ENCODE measurements at places on chromosomes 13 and 19.

- DNase-seq, result no peak
Measured at GRCh38 chr13:65746406-65746921, 1483.7 kb downstream of the PCDH9 start.

GRCh38 chr19:55321466-55322137 lies 3.5 kb downstream of the TMEM150B start:
- DNase-seq, result no peak

GRCh38 chr19:5232798-5233505 lies 107.7 kb downstream of the PTPRS start:
- DNase-seq, result no peak

DNA sequence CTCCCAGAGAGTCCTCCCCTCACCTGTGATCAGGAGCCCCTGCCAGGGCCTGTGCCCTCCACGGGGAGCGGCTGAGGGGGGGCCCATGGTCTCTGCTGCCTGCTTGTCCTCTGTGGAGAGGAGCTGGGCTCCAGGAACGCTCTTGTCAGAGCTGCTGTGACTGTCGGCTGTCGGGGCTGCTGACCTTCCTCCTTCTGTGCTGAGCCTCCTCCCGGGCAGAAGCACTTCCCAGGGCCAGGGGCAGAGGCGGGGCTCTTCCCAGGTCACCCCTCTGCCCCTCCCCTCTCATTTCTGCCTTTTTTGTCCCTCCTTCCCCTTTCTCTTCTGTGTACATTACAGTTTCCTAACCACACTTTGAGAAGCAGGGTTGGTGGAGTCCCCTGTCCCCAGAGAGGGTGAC lies at the start of gene CEACAM4:
CEACAM4 (minus strand) TSS at position 198 of the 400 bp plus-strand sequence; CDS start at position 87, 111 bp downstream.
- no peak for DNase-seq

GRCh38 chr19:57010541-57010940 lies 109.2 kb upstream of the USP29 start:
- DNase-seq, result no peak

DNA sequence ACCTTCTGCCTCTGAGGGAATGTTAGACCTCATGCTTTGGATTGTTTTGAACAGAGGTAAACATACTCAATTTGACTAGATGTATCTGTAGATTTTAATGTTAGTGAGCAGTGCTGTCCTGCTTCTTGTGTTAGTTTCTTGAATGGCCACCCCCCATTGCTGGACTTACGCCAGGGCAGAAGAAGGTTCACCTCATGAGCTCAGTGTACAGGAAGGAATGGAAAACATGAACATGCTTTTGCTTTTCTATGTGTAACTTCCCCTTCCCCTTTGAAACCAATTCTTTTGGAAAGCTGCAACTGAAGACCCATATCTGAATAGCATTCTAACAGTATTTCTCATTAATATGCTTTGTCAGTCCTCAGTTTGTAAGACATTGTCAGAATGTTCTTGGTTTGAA lies 32.3 kb downstream of the WASF3 start:
- DNase-seq, result no peak

DNA sequence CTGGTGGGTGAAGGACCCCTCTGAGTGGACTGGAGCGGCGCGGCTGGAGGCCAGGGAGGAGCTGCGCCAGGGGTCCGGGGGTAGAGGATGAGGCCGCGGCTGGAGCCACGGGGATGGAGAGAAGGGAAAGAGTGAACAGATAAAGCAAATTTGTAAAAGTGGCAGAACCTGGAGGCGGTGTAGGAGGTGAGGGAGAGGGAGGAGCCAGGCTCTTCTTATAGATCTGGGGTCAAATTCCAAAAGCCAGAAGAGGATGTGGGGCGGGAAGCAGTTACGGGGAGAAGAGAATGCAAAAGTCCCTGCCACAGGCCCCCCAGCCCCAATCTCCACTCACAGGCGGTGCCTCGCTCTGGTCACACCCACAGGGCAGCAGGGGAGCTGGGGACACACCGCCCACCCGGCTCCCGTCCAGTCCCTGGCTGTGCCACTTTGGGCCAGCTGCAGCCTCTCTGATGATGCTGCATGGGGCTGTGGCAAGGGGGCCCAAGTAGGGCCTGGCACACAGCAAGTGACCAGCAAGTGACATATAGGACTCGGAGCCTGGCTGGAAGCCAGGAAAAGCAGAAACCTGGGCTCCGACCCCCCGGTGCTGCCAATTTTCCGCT lies 11.1 kb downstream of the LRRC4B start:
- no peak for DNase-seq

DNA sequence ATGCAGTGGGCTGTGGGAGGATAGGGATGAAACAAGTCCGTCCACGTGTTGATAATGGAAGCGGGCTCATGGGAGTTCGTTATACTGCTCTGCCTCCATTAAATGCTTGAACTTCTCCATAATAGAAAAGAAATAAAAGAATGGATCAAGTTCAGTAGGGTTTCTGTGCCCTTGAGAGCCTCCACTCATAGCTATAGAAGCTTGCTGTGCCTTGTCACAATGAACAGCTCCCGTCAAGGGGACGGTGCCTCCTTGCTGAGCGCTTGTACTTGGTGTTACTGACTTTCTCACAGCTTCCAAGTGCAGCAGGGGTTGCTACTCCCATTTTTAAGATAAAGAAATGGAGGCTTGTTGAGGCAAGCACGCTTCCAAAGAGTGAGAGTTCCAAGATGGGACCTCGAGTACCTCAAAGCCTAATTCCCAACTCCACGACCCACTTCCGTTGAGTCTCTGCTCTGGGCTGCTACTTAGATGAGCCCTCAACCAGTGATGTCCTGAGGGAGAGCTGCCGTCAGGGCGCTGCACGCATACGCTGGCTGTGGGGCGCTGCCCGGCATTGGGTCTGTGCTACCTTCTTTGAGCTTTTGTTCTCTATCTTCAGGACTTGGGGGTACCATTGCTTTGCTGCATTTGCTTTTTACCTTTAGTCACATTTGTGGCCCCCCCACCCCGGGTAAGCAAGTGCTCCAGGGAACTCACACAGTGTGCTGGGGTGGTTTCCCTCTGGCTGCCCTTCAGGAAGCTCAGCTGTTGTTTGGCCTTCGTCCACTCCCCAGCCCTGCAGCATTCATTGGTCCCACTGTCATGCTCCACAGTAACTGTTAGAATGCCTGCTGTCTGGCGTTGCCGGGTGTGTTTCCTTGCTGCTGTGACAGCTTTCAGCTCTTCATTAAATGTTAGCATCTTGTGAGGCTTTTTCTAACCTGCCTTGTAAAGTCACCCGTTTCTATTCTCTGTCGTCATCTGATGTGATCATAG lies 9.5 kb downstream of the SNRNP70 start:
- no peak for DNase-seq

- no peak for DNase-seq
Measured at GRCh38 chr19:11284515-11284914, 11.4 kb upstream of the TSPAN16 start.

- no peak for DNase-seq
Measured at GRCh38 chr13:113874579-113875428, 10.9 kb upstream of the GAS6 start.

DNA sequence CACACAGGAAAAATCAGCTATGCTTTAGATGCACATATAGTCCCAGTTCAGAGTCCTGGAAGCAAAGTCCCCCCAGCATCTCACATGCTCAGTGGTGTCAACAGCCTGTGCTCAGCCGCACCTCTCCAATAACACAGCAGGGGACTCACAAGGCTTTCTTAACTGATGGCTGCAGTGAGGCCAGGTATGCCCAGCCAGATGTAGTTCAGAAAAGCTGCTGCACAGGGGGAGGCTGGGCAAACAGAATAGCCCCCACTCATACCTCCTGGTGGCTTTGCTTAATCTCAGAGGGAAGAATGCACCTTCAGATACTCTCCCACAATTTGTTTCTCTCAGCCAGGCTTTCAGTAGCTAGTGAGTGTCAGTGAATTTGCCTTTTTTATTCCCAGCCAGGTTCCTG lies 33.4 kb downstream of the FAM124A start:
- no peak for DNase-seq

GRCh38 chr13:90415902-90416301 lies 931.6 kb upstream of the MIR17HG start:
- no peak for DNase-seq

GRCh38 chr19:2668175-2668763 lies 34.2 kb downstream of the GNG7 start:
- DNase-seq, result no peak

DNA sequence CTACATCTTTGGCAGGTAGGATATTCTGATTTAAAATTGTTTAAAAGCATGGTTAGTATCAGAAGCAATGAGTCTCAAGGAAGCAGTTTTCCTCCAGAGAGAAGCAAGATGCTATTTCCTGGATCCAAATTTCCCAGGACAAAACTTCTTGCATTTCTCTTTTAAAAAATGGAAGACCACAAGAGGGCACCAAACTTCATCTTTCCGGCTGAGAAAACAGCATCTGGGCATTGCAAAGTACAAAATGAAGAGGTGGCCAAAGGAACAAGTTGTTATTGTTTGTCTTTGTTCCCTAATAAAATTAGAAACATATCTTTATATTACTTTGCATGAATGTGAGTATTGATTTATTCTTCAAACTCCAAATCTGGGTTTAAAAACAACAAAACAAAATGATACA lies 60.0 kb upstream of the LRCH1 start:
- no peak for DNase-seq

DNA sequence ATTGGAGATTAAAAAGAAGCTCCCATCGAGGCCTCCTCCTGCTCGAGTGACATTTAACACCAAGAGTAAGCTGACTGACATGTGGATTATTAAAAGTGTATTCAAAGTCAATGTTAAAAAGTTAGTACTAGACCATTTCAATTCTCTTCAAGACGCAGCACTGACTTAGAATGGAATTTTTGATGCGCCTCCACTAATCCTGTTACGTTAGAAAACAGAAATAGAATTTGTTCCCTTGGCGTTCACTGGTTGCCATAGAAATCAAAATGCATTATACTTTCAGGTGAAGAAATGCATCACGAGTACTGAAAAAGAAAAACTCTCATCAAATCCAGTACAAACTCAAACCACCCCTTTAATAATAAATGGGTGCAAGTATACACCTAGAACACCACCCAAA lies 42.2 kb downstream of the BRD4 start:
- DNase-seq, result no peak

DNA sequence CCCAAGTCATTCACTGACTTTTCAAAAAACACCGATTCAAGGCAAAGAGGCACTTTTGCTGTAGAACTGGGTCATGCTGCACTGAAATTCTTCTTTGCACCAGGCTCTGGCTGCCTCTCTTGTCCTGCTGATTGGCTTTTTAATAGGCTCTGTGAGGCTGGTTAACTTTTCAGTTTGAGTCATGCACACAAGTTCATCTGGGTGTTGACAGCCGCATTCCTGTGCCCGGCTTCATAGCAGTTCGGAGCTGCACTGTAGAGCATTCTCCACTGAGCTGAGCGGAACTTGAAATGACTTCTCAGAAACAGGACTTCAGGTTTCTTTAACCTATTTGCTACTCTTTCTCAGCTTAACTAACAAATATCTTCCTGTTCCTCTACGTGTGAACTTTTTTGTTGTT lies 978.3 kb downstream of the UQCRFS1 start:
- DNase-seq, result no peak

DNA sequence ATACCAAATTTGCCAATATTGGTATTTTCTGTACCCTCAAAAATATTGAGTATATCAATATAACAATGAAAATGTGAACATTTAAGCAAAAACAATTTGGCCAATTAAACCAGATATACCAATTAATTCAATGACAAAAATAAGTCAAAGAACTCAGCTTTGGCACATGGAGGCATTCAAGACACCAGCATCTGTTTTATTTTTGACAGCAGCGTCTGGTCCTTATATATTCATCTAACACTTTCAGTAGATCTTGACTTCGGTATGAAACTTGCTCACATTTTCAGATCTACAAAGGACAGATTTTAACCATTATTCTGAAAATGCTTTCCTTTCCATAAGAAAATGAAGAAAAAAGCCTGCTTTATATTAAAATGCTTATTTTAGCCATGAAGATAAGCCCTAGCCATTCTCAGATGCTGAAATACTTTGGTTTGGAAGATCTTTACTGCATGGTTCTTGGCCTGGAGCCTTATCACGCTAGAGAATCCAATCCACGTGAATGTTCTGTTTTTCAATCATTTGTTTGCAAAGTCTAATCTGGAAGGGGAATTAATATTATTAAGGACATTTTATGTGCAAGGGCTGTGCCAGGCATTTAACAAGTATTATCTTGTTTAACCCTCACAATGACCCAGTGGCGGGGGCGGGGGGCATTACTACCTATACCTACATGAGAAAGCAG lies 132.2 kb downstream of the DLEU7 start:
- no peak for DNase-seq

- no peak for DNase-seq
Measured at GRCh38 chr13:93225610-93226009, 997 bp upstream of the GPC6 start.

DNA sequence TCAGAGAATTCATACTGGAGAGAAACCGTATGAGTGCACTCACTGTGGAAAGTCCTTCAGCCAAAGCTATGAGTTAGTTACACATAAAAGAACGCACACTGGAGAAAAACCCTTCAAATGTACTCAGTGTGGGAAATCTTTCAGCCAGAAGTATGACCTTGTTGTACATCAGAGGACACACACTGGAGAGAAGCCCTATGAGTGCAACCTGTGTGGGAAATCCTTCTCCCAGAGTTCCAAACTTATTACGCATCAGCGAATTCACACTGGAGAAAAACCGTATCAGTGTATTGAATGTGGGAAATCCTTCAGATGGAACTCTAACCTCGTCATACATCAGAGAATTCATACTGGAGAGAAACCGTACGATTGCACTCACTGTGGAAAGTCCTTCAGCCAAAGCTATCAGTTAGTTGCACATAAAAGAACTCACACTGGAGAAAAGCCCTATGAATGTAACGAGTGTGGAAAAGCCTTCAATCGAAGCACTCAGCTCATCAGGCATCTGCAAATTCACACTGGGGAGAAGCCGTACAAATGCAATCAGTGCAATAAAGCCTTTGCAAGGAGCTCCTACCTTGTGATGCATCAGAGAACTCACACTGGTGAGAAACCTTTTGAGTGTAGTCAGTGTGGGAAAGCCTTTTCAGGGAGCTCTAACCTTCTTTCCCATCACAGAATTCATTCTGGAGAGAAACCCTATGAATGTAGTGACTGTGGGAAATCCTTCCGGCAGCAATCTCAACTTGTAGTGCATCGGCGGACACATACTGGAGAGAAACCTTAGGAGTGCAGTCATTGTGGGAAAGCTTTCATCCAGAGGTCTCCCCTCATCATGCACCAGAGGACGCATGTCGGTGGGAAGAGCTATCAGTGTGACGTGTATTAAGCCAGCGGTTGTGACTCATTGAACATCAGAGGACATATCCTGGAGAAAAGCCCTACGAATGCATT lies 16.5 kb upstream of the ZNF8 start:
- no peak for DNase-seq
